ENCODE measurements at places on chromosomes 13 and 19.

DNA sequence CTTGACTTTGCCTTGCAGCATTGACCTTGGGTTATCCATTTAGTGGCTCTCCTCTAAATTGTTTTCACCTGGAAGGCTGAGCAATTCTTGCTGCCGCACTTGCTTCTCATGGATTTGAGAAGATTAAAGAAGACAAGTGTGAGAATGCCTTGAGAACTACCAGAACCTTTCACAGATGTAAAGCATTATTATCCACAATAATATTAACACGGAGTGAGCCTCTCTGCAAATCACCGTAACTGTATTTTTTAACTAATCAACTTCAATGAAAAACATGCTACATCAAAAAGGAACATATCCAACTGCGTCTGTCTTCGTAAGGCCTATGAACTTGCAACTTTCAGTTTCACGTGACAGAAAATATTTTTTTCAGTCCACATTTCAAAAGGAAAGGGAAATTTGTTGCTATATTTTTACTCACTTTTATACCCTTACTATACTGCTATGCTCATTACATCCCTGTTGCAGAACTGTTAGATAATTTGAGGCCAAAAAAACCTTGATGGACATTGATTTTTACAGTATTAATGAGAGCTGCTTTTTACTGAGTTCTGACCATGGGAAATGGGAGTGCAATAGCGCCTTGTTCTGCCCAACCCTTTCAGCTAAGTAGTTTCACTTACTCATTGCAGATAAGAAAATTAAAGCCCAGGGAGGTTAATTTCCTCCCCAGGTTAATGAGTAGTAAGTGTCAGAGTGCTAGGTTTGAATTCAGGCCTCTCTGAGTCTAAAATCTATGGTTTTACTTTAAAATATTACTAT, 93.8 kb upstream of the RAP2A start:
- no peak for DNase-seq

GRCh38 chr19:38323291-38323690, 3.6 kb downstream of the KCNK6 start:
- DNase-seq = no peak

GRCh38 chr13:92500192-92500591, 726.4 kb upstream of the GPC6 start:
- DNase-seq = no peak

GRCh38 chr13:98476538-98476966, 100.4 kb downstream of the STK24 start:
- peak; percentile 90 for DNase-seq
